ENCODE measurements at places on chromosomes 6 and 20. TPM values are rescaled to one million over a fixed set of nuclear protein-coding genes. Genes with fewer than 3 reads are reported as not detected.

TGM2 gene
- total RNA-seq = 362 TPM

C20orf141 gene
- not detected for total RNA-seq

NFS1 gene
- total RNA-seq = 22.2 TPM

NEURL2 gene
- total RNA-seq = 2.4 TPM

TMEM217 gene
- total RNA-seq = 1.1 TPM

BEND6 gene
- total RNA-seq = 0.32 TPM

DZANK1 gene
- total RNA-seq = 3.4 TPM

PTPRA gene
- 63.3 TPM for total RNA-seq

EYS gene
- total RNA-seq = not detected

SH3BGRL2 gene
- 28.9 TPM for total RNA-seq

DNA sequence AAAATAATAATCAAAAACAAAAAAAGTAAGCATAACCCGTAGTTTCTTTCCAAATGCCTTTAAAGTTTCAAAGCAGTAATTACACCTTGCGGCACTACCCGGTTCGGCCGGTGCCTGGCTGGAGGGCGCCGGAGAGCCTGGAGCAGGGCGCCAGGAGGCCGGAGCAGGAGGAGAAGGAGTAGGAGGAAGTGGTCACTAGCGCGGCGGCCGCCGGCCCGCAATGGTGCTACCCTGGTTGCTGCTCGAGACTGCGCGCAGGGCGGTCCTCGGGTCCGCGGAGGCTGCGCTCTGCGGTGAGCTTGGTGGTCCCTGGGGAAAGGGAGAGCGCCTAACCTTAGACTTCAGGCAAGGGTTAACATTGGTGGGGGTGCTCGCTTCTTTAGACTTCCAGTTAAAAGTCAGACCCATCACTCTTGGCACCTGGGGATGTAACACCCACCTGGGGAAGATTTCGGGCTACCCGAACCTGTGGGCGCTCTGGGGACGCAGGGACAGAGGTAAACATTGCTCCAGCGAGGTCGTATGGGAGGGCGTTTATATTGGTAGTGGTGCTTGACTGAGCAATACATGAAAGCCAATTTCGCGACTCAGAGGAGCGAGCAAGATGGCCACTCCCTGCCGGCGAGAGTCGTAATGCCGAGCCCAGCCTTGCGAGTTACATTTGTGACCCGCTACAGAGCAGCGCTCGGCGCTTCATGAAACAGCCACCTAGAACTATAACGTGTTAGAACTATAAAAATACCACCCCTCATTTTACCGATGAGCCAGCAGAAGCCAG is 5.8 kb upstream of the USP45 start:
- DNase-seq = peak; percentile 91

DNA sequence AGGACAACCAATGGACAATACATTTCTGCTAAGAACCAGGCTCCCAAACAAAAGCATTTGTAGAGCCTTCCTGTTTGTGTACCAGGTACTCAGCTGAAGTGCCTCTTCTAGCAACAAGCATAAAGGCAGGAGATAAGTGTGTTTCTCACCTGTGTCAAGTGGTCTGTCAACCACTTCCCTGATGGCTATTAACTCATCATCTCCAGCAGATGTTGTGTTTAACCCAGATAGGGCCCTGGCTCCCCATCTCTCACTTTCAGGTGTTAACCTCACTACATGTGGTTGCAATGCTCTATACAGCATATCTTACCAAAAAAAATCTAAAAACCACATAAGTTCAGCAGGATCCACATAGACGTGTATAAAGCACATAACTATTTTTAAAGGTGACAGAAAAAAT is 9.6 kb upstream of the IL17A start:
- DNase-seq = no peak

DNA sequence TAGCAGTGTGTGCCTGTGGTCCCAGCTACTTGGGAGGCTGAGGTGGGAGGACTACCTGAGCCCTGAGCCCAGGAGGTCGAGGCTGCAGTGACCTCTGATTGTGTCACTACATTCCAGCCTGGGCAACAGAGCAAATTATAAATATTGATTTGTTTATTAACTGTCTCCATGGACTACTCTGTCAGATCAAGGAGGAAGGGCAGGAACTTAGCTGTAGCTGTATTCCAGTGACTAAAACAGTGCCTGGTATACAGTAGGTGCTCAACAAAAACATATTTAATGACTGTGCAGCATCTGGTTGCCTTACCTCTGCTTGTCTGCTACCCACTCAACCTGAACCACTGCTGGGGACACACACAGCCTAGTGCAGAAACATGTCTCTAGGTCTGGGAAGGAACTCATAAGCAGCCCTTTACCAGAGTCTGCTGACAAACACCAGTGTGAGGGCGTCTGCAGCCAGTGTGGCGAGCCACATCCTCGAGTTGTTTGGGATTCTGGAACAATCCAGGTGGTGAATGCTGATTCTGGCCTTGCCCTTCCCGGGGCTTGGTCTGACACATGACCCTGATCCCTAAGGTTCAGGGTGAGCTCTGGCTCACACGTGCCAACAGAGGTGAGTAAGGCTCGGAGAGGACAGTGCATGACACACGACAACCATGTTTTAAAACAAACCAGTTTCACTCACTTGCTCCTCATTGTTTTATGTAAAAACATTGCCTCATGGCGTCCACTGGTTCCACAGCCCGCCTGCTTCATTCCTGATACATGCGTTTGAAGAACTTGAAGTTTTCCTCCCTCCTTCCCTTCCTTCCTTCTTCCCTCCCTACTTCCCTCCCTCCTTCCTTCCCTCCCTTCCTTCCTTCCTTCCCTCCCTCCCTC is 117.9 kb upstream of the ZNF217 start:
- no peak for DNase-seq

GRCh38 chr6:161080263-161080970 is 88.8 kb downstream of the MAP3K4 start:
- DNase-seq = no peak

DNA sequence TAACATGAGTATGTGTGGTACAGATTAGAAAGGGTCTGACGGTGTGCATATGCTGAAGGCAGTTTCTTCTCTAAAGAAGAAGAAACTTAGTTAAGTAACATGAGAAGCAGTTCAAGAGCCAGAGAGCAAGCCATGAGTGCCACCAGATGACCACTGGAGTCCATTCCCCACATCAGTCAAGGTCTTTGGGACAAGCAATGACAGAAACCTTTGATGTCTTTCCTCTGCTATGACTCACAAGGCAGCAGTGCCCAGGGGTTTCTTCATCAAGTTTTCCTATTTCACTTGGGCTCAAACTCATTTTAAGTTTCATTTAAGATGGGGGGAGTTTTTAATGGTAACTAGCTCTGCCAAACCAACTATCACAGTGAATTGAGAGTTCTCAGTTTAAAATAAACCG is 303.8 kb upstream of the TBX18 start:
- DNase-seq = no peak

DNA sequence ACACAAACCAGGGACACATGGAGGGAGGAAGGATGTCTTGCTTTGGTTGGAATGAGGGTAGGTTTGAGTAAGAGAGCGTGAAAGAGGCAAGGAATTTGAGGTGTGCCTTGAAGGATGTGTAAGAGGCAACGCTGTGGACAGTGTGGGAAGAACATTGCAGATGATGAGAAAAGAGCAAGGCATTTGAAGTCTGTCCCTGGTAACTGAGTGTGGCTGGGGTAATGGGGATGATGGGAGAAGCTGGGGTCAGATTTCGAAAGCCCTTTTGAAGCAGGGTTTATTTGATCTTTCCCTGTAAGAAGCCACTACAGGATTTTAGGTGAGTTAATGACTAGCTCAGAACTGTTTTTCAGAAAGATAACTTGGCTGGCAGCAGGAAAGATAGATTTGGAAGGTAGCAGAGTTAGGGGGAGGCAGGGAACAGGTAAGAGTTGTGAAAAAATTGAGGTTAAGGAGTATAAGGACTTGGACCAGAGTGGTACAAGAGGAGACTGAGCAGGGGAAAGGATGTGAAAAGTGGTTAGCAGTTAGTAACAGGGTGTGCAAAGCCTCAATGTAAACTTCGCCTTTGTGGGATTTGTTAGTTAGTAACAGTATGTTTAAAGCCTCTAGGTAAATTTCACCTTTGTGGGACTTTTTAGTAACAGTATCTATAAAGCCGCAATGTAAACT is 17.7 kb downstream of the UTRN start:
- no peak for DNase-seq

DNA sequence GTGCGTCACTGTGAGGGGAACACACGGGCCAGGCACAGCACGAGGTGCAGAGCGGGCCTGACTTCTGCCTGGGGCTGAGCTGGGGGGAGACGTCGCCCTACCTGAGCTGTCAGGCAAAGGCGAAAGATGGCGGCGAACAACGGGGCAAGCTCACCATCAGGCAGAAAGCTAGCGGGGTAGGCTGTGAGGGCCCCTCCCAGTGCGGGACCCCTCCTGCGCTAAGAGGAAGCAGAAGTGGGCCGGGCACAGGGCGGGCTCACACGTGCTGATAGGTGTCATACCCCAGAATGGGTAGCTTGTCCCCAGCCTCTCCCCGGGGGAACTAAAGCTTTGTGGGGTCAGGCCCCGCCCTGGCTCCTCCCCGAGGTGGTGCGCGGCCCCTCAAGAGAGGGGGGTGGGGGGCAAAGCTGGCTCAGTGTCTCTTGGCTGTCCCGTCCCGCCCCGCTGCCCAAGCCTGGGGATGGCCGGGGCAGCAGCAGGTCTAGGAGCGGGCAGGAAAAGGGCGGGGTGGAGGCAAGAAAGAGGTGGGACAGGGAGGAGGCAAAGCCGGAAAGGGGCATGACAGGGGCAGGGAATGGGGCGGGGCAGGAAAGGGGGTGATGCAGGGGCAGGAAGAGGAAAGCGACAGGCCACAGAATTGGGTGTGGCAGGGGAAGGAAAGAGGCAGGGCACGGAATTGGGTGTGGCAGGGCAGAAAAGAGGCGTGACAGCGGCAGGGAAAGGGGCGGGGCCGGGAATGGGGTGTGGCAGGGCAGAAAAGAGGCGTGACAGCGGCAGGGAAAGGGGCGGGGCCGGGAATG is 14.7 kb downstream of the UCKL1 start:
- DNase-seq = peak; percentile 90

- peak; percentile 29 for DNase-seq
Observed at GRCh38 chr20:63031251-63032014, 24.7 kb upstream of the BHLHE23 start.

DNA sequence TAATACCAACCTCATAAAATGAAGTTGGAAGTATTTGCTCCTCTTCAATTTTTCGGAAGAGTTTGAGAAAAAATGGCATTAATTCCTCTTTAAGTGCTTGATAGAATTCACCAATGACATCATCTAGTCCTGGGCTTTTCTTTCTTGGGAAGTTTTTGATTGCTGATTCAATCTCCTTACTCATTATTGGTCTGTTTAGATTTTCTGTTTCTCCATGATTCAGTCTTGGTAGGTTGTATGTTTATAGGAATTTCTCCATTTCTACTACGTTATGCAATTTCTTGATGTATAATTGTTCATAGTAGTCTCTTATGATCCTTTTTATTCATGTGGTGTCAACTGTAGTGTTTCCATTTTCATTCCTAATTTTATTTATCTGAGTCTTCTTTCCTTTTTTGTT is 176.9 kb upstream of the PRND start:
- no peak for DNase-seq

GRCh38 chr6:154815938-154816820 is 83.0 kb downstream of the SCAF8 start:
- DNase-seq = no peak

GRCh38 chr6:112221561-112221960 is 32.8 kb downstream of the LAMA4 start:
- no peak for DNase-seq

GRCh38 chr6:118485601-118486550 is 62.2 kb upstream of the PLN start:
- no peak for DNase-seq

DNA sequence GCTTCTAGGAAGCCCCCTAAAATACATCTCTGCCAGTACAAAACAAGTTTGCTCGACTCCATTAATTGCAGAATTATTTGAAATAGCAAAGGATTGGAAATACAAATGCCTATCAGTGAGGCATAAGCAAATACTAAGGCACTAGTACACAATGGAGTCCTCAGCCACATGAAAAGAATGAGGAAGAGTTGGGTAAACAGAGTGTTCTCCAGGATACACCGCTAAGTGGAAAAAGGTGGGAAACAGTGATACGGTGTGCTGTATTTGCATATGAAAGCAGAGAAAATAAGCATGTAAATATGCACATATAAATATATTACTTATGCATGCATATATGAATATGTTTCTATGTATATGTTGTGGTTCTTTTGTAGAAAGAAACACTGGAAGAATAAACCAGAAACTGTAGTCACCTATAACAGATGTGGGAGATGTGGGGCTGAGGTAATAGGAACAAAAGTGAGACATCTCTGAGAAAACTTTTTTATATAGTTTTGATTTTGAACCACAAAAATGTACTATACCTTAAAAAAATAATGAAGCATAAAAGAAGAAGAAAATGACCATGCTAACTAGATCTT is 143.4 kb upstream of the MYLIP start:
- no peak for DNase-seq

GRCh38 chr20:55540486-55540885 is 464.8 kb downstream of the CBLN4 start:
- no peak for DNase-seq

DNA sequence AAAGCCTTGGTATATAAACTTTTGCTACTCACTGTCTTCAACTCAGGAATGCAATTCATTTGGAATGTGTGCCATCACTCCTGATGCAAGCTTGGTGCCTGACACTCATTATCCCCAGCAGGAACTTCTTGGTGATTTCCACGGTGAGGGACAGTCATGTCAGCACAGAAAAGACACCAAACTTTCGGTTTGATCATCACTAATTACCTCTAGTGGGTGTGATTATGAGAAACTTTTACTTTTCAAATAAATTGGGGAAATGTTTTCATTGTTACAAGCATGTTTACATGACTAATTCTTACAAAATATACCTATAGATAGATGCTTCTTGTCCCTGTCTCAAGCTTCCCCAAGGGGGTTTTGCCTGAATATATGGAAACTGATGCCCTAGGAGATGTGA is 40.9 kb downstream of the RPP40 start:
- DNase-seq = no peak

GRCh38 chr6:158757753-158758090 is 61.4 kb downstream of the EZR start:
- no peak for DNase-seq

- DNase-seq = no peak
Observed at GRCh38 chr6:45727228-45727627, 288.4 kb downstream of the CLIC5 start.

DNA sequence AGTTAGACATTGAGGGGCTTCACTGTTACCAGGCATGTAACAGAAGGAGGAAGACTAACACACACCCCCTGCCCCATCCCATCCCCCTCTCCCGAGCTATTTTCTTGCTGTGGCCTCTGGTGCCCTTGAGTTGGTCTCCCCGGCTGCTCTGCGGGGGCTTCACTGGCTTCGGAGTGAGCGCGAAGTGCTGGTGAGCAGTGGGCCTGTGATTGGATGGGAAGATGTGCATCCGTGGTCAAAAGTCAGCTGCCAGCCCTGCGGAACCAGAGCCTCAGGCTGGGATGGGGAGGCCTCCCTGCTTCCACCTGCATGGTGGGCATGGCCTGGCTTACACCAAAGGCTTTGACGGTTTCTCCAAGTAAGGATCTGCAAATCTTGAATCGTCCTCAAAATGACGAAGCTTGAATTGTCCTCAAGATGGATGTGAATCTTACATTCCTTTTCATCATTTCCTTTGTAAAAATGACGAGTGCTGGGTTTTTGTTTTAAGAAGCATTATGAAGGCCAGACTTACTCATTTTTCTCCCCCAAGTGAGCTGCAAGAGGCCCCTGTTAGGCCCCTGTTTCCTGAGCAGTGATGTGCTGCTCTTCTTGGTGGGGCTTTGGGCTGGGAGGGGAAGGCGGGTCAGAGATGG is 23.7 kb downstream of the SPATA2 start:
- no peak for DNase-seq

- no peak for DNase-seq
Observed at GRCh38 chr20:61161726-61162390, 90.2 kb upstream of the CDH4 start.

GRCh38 chr6:121398127-121398526 is 37.3 kb upstream of the GJA1 start:
- no peak for DNase-seq

Measured in lower lobe of right lung (tissue), 2 donors.